ENCODE measurements at places on chromosomes 11 and 22. TPM values are rescaled to one million over a fixed set of nuclear protein-coding genes. Genes with fewer than 3 reads are reported as not detected.

- no peak overlapping the region for H3K4me3 ChIP-seq
- no peaks in the 10 kb centered on the region for H3K4me1 ChIP-seq
- DNase-seq: no peak
Observed at GRCh38 chr22:41050883-41051282, 41.5 kb upstream of the EP300 start.

DNA sequence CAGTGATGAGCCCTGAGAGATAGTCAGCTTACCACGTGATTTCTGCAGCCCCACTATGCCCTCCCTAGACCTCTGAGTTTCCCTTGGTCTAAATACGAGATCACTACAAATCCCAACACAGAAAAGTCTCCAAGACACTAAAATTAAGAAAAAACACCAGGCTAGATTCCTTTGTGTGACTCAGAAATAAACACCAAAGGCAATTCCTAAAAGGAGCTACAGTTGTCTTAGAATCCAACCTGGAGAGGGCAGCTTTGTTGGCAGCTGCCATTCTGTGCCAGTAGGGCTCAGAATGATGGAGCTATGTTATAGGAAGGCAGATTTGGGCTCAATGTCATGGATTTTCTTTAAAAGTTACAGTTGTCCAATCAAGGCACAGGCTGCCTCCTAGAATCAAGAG, 37.1 kb upstream of the HMGXB4 start:
- DNase-seq: no peak
- no peaks in the 10 kb centered on the region for H3K36me3 ChIP-seq
- H3K4me1 ChIP-seq: no peaks in the 10 kb centered on the region
- no peak overlapping the region for H3K4me3 ChIP-seq

- DNase-seq: no peak
- no peaks in the 10 kb centered on the region for H3K36me3 ChIP-seq
- H3K4me3 ChIP-seq: no peak overlapping the region
- H3K27me3 ChIP-seq: no peaks in the 10 kb centered on the region
Observed at GRCh38 chr11:128082574-128082973, 504.8 kb downstream of the ETS1 start.

DNA sequence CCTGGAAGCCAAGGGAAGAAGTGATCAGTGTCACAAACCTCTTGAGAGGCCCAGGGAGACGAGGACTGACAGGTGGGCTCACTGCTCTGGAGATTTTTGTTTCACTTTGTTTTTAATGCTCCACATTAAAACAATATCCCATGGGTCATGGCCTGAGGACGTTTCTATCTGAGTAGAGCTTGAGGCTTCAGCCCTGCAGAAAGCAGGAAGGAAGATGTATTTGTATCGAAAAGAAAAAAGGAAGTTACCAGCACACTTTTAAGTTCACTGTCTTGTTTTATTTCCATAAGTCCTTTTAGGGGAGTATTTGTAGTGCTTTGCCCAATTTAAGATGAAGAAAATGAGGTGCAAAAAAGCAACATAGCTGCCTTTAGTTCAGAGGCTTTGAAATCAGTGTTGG, 191.1 kb downstream of the GRIK4 start:
- no peak overlapping the region for H3K27ac ChIP-seq
- H3K4me1 ChIP-seq: no peaks in the 10 kb centered on the region
- no peak for DNase-seq
- no peak overlapping the region for H3K4me3 ChIP-seq

GRCh38 chr11:116867619-116868018, 30.2 kb upstream of the APOA1 start:
- no peaks in the 10 kb centered on the region for H3K27me3 ChIP-seq
- no peak for DNase-seq
- peaks cover 4% of the 10 kb centered on the region for H3K4me1 ChIP-seq
- H3K4me3 ChIP-seq: no peak overlapping the region

The MAPK8IP2 gene
- total RNA-seq: 1.1 TPM

- H3K36me3 ChIP-seq: no peaks in the 10 kb centered on the region
- H3K4me3 ChIP-seq: no peak overlapping the region
- no peak overlapping the region for H3K27ac ChIP-seq
- no peak for DNase-seq
- peaks cover 10% of the 10 kb centered on the region for H3K4me1 ChIP-seq
Observed at GRCh38 chr11:76510060-76511047, 65.5 kb downstream of the EMSY start.

DNA sequence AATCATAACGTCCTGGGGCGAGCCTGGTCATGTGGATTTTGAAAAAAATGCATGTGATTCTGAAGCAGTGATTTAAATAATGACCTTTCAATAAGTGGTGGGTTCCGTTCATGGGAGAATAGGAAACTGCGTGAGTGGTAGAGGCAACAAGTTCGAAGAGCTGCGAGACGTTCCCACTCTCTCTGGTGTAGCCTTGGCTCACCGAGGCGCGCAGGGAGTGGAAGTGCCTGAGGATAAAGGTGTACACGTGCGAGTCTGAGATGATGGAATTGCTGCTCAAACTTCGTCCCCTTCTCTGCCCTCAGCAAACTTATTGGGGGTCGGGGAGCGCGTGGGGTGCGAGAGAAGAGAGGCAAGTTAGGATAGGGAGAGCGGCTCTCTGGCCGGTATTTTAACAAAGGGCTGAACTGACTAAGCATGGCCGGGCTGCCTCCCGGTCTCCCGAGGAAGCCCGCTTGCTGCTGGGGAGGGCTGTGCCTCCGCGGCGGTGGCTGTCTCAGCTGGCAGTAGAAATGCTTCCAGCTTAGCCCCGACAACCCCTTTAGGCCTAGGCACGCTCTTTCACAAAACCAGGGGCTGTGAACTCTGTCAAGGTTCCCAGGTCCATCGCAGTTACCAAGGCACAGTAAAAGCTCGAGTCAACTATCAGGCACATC, 875 bp upstream of the STT3A start:
- no peaks in the 10 kb centered on the region for H3K27me3 ChIP-seq
- DNase-seq: peak; percentile 37
- H3K27ac ChIP-seq: peak overlapping the region; percentile 97
- H3K4me3 ChIP-seq: peak overlapping the region; percentile 45
- peaks cover 28% of the 10 kb centered on the region for H3K4me1 ChIP-seq

The RHOD gene
- total RNA-seq: 7.2 TPM

The TMEM121B gene
- total RNA-seq: under 0.01 TPM

GRCh38 chr11:111388420-111388819, 9.3 kb upstream of the POU2AF1 start:
- no peak overlapping the region for H3K27ac ChIP-seq
- H3K27me3 ChIP-seq: no peaks in the 10 kb centered on the region
- H3K36me3 ChIP-seq: no peaks in the 10 kb centered on the region

GRCh38 chr11:2428322-2428795, 16.0 kb downstream of the TRPM5 start:
- peaks cover 27% of the 10 kb centered on the region for H3K27me3 ChIP-seq
- DNase-seq: peak; percentile 88
- H3K27ac ChIP-seq: no peak overlapping the region
- no peak overlapping the region for H3K4me3 ChIP-seq

DNA sequence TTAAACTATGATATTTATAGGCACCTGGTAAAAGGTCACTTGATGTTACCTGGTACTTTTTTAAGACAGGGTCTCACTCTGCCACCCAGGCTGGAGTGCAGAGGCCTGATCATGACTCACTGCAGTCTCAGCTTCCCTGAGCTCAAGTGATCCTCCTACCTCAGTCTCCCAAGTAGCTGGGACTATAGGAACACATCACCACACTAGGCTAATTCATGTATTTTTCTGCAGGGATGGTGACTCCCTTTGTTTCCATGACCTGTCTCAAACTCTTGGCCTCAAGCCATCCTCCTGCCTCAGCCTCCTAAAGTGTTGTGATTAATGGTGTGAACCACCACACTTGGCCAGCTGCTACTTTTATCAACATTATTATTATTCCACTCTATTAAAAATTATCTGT, 47.6 kb downstream of the OR4C45 start:
- H3K27ac ChIP-seq: no peak overlapping the region
- H3K4me3 ChIP-seq: no peak overlapping the region
- H3K4me1 ChIP-seq: no peaks in the 10 kb centered on the region

The KREMEN1 gene
- 23.6 TPM for total RNA-seq

The ABCG4 gene
- total RNA-seq: not detected

GRCh38 chr22:32306561-32306960, 51.1 kb upstream of the RFPL3 start:
- peaks cover 10% of the 10 kb centered on the region for H3K27me3 ChIP-seq
- no peaks in the 10 kb centered on the region for H3K36me3 ChIP-seq
- H3K27ac ChIP-seq: no peak overlapping the region
- H3K4me3 ChIP-seq: no peak overlapping the region

DNA sequence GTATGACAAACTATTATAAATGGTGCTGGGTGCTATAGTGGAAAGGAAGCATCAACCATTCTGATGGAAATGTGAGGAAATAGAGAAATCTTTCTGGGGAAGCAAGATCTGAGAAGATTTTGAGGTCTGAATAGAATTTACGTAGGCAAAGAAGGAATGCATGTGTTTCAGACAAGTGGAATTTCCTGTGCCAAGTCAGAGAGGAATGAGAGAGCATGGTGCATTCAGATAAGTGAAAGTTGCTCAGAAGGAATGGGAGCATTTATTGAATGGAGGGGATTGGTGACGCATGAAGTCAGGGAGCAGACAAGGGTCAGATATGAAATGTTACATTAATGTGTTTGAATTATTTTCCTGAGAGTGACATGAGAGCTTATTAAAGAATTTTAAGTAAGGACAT, 725.5 kb downstream of the METTL15 start:
- H3K4me1 ChIP-seq: no peaks in the 10 kb centered on the region
- H3K4me3 ChIP-seq: no peak overlapping the region
- H3K27me3 ChIP-seq: no peaks in the 10 kb centered on the region
- no peak overlapping the region for H3K27ac ChIP-seq

GRCh38 chr11:120255519-120255866, 15.6 kb downstream of the POU2F3 start:
- no peak for DNase-seq
- H3K27ac ChIP-seq: no peak overlapping the region
- H3K27me3 ChIP-seq: peaks cover 71% of the 10 kb centered on the region
- no peaks in the 10 kb centered on the region for H3K4me1 ChIP-seq

The RIBC2 gene
- total RNA-seq: not detected

The INS gene
- not detected for total RNA-seq

GRCh38 chr11:9716275-9717039, 52.6 kb downstream of the SWAP70 start:
- no peaks in the 10 kb centered on the region for H3K27me3 ChIP-seq
- peaks cover 7% of the 10 kb centered on the region for H3K4me1 ChIP-seq
- H3K36me3 ChIP-seq: no peaks in the 10 kb centered on the region
- H3K27ac ChIP-seq: no peak overlapping the region
- H3K4me3 ChIP-seq: no peak overlapping the region

DNA sequence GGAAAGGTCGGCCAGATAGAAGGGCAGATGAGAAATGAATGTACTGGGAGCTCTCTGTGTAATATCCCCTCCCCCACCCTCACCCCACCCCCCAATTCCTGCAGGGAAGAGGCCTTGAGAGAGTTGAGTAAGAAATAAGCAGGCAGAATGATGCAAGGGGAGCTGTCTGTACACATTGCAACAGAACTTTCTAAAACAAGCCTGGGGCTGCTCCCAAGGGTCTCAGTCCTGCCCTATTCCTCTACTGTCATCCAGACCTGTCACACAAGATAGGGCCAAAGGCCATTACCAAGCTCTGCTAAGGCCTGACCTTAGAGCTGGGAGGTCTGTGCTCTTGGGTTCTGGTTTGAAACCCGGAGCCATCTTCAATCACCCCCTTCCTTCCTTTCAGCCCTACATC, 5.7 kb upstream of the DGAT2 start:
- H3K4me1 ChIP-seq: peaks cover 3% of the 10 kb centered on the region
- H3K27ac ChIP-seq: no peak overlapping the region
- H3K27me3 ChIP-seq: peaks cover 5% of the 10 kb centered on the region
- H3K36me3 ChIP-seq: no peaks in the 10 kb centered on the region
- no peak for DNase-seq
- no peak overlapping the region for H3K4me3 ChIP-seq

- H3K4me1 ChIP-seq: no peaks in the 10 kb centered on the region
- H3K4me3 ChIP-seq: no peak overlapping the region
- H3K27me3 ChIP-seq: peaks cover 3% of the 10 kb centered on the region
- H3K36me3 ChIP-seq: no peaks in the 10 kb centered on the region
Observed at GRCh38 chr11:127073621-127074020, 73.1 kb upstream of the KIRREL3 start.

DNA sequence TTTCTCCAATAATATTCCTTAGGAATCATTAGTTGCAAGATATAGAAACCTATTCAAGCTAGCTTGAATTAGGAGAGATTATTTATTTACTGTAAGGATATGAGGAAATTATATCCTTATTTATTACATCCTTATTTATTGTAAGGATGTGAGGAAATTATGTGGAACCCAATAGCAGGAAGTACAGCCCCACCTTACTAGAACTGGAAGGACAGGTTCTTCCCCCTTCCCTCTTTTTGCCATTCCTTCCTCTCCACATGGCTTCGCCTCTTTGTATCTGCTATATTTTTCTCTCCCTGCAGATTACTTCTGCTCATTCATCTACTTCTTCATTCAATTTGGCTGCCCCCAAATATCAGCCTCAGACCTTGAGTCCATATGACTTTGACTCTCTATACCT, 49.5 kb upstream of the B3GNT6 start:
- no peaks in the 10 kb centered on the region for H3K36me3 ChIP-seq
- no peak for DNase-seq
- H3K27me3 ChIP-seq: no peaks in the 10 kb centered on the region
- no peak overlapping the region for H3K27ac ChIP-seq
- H3K4me1 ChIP-seq: peaks cover 9% of the 10 kb centered on the region

The FAM180B gene
- not detected for total RNA-seq

The KCNA4 gene
- total RNA-seq: not detected

GRCh38 chr11:73270016-73270854, 1.9 kb upstream of the P2RY6 start:
- H3K4me3 ChIP-seq: no peak overlapping the region
- peaks cover 6% of the 10 kb centered on the region for H3K27me3 ChIP-seq
- no peaks in the 10 kb centered on the region for H3K4me1 ChIP-seq
- no peak overlapping the region for H3K27ac ChIP-seq
- no peak for DNase-seq

- no peak overlapping the region for H3K4me3 ChIP-seq
- no peaks in the 10 kb centered on the region for H3K36me3 ChIP-seq
- H3K27ac ChIP-seq: no peak overlapping the region
- H3K27me3 ChIP-seq: no peaks in the 10 kb centered on the region
Observed at GRCh38 chr11:2465202-2466068, 20.6 kb downstream of the KCNQ1 start.

The FAT3 gene
- 0.40 TPM for total RNA-seq

- DNase-seq: no peak
- H3K27me3 ChIP-seq: no peaks in the 10 kb centered on the region
- H3K4me1 ChIP-seq: peaks cover 9% of the 10 kb centered on the region
- H3K27ac ChIP-seq: no peak overlapping the region
- no peaks in the 10 kb centered on the region for H3K36me3 ChIP-seq
Observed at GRCh38 chr22:33848251-33848650, 72.0 kb downstream of the LARGE1 start.

The UPB1 gene
- not detected for total RNA-seq

GRCh38 chr11:35477901-35478300, 47.5 kb downstream of the PAMR1 start:
- no peak for DNase-seq
- H3K36me3 ChIP-seq: no peaks in the 10 kb centered on the region
- H3K27ac ChIP-seq: no peak overlapping the region
- H3K4me3 ChIP-seq: no peak overlapping the region

DNA sequence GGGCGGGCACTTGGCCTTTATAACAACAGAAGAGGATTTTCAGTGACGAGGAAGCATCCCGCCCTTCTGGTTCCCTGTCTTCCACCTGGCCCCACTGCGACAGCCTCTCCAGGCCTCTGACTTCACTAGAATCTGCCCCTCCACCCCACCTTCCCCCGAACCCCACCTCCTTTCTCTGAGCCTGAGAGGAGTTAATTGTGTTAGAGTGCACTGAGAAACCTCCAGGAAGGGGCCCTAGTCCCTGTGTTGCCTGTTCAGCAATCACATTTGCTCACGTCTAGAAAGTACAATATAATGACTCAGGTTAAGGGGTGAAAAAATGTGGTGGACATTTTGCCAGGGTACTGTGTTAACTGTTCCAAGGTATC, 38.8 kb downstream of the PTPRJ start:
- H3K4me3 ChIP-seq: no peak overlapping the region
- H3K4me1 ChIP-seq: peaks cover 46% of the 10 kb centered on the region
- H3K27ac ChIP-seq: peak overlapping the region; percentile 8
- no peaks in the 10 kb centered on the region for H3K36me3 ChIP-seq
